ENCODE measurements at places on chromosomes 5 and 9. TPM values are rescaled to one million over a fixed set of nuclear protein-coding genes. Genes with fewer than 3 reads are reported as not detected.

- no peak for DNase-seq
Observed at GRCh38 chr5:145859897-145860296, 12.9 kb downstream of the GRXCR2 start.

Gene CRHBP
- 0.34 TPM for total RNA-seq

Gene BARHL1
- not detected for total RNA-seq

- DNase-seq = no peak
Observed at GRCh38 chr5:172541773-172542136, 87.4 kb upstream of the SH3PXD2B start.

DNA sequence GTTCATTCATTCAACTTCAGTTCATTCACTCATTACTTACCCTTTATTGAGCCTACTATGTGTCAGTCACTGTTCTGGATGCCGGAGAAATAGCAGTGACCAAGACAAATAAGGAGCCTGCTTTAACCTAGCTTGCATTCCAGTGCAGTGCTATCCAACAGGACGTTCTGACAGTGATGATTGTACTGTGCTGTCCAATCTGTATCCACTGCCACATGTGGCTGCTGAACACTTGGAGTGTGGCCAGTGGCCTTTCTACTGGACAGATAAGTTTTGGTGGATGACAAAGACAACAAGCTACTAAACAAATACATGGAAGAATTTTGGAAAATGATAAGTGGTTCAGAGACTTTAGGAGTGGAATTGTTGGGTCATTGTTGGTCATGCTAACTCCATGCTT is 33.6 kb downstream of the SUB1 start:
- no peak for DNase-seq

DNA sequence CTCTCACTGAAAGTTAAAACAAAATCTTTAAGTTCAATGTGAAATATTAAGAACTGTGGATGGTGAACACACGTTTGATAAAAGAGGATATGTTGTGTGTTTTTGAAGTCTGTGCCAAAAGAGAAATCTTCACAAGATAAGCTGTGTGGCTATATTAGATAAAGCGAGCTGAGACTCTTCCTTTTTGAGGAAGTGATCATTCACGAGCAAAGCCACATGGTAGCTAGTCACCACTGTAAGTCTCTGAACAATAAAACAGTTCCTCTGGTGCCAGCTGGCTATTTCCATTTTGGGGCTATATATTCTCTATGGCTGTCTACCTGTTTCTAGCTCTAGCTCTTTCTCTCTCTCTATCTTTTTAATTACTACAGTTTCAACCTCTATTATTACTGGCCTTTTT is 1849.2 kb upstream of the C9orf72 start:
- no peak for DNase-seq

Gene ACOT12
- total RNA-seq = not detected

- DNase-seq = no peak
Observed at GRCh38 chr9:33154371-33154770, 12.8 kb downstream of the B4GALT1 start.

Gene EDIL3
- total RNA-seq = not detected

Gene C9orf153
- total RNA-seq = 0.42 TPM
